OCI-M1 (cell line): ENCODE measurements at places on chromosomes 3 and 15.

GRCh38 chr15:77347197-77347596 is 72.7 kb downstream of the PEAK1 start:
- DNase-seq, result peak; percentile 44

- peak; percentile 39 for DNase-seq
Measured at GRCh38 chr3:106068795-106069194, 200.0 kb upstream of the CBLB start.

GRCh38 chr15:74724570-74725224 is 631 bp downstream of the CYP1A1 start:
- peak; percentile 32 for DNase-seq

DNA sequence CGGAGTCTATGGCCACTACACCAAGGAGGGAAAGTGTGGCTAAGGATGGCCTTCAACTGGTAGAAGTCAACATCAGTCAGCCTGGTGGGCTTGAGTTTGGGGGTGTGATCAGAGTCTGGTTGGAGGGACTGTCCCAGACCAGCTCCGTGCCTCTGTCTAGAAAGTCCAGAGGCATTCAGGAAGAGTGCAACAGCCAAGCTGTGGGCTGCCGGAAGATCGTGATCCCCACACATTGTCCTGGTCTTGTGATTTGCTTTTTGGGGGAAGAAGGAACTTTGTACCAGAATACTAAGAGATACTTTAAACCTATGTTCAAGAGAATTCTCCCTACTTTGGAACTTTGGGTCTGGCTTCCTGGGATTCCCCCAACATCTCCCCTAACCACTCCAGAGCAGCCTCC is 47.8 kb upstream of the VPS8 start:
- no peak for DNase-seq

DNA sequence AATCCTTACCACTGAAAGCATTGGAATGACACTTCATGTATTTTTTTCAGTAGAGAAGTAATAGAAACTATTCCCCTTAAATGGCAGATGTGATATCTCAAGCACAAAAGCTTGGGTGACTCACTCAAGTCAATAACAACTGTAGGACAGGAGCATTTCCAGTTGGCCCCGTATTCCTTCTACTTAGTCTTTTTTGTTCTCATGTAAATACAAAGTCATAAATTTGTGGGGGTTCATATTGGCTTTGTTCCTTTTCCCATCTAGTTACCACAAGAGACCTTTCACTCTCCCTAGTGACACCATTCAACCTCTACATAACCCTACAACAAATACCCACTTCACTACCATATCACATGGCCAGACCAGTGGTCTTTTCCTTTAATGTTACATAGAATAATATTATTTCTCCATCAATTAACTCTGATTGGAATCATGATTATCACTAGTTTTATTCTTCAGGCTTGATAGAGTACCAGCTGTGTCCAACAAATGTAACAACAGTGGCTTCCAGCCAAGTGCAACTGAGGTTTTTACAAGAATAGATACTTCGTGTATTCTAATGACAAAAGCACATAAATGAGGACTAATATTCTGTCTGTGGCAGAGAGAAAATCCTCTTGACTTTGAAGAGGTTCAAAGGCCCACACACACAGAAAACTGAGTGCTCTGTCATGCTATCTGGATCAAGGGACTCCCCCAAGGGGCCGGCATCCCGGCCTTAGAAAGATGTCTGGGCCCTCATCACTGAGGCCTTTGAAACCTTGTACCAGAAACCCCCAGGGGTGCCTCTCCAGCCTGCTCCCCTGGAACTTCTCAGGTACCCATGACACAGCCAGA is 94.0 kb upstream of the THBS1 start:
- no peak for DNase-seq

DNA sequence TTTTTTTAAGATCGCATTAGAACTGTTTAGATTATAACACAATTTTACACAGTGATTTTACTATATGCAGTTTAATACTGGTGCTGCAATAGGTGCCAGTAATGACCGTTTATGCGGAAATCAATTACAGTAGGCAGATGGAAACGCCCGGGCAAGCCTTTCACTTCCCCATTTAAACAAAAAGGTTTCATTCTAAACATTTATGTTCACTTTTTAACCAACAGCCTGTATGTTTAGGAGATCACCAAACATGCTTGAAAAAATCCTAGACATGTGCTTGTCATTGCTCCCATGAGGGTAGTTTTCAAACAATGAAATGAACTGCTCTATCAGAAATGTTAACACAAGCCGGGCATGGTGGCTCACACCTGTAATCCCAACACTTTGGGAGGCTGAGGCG is 2.7 kb downstream of the BNIP2 start:
- no peak for DNase-seq

- DNase-seq, result no peak
Measured at GRCh38 chr15:31032961-31033371, 41.5 kb upstream of the MTMR10 start.
